ENCODE measurements at places on chromosomes 12 and 14. TPM values are rescaled to one million over a fixed set of nuclear protein-coding genes. Genes with fewer than 3 reads are reported as not detected.

CLEC2A gene
- total RNA-seq, result not detected

VCPKMT gene
- 5.2 TPM for total RNA-seq

DAO gene
- not detected for total RNA-seq

MGP gene
- total RNA-seq, result 38.0 TPM

CCDC196 gene
- not detected for total RNA-seq

LRP1-AS gene
- not detected for total RNA-seq

GUCY2C gene
- total RNA-seq, result not detected

SPIC gene
- total RNA-seq, result not detected

LRIG3 gene
- total RNA-seq, result 17.3 TPM

PHC1 gene
- 8.5 TPM for total RNA-seq

ART4 gene
- total RNA-seq, result 2.7 TPM

LIN7A gene
- 0.07 TPM for total RNA-seq

SAMD15 gene
- 0.64 TPM for total RNA-seq

CAPZA3 gene
- total RNA-seq, result not detected

AKAP6 gene
- 0.10 TPM for total RNA-seq

BCL11B gene
- total RNA-seq, result not detected

CMA1 gene
- total RNA-seq, result not detected

Data from mammary microvascular endothelial cell (primary cell).